NCI-H1048 (cell line): ENCODE measurements at places on chromosomes 16 and 17.

GRCh38 chr17:72488555-72489271 is 367.9 kb downstream of the SOX9 start:
- no peak for DNase-seq

- DNase-seq: no peak
Observed at GRCh38 chr17:1535737-1536136, 19.3 kb upstream of the INPP5K start.

- peak; percentile 70 for DNase-seq
Observed at GRCh38 chr17:41801374-41802271, 10.1 kb downstream of the P3H4 start.

- DNase-seq: no peak
Observed at GRCh38 chr17:71666047-71666446, 454.8 kb upstream of the SOX9 start.

DNA sequence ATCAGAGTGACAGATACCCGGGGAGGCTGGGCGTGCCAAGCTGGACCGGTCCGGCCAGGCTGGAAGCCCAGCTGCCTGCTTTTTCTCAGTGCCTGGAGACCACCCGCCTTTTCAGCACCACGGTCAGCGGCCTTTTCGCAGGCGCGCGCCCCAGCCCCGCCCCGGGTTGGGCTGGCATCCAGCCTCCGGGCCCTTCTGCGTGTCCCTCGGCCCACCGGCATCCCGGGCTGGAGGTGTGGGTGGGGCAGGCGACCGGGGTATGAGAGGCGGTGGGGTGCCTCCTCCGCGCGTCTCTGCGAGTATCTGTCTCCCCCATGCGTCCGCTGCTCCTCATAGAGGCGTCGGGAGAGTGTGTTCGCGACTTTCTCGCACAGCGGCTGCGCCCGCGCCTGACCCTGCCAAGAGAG is 102.5 kb downstream of the MRM1 start:
- peak; percentile 57 for DNase-seq

DNA sequence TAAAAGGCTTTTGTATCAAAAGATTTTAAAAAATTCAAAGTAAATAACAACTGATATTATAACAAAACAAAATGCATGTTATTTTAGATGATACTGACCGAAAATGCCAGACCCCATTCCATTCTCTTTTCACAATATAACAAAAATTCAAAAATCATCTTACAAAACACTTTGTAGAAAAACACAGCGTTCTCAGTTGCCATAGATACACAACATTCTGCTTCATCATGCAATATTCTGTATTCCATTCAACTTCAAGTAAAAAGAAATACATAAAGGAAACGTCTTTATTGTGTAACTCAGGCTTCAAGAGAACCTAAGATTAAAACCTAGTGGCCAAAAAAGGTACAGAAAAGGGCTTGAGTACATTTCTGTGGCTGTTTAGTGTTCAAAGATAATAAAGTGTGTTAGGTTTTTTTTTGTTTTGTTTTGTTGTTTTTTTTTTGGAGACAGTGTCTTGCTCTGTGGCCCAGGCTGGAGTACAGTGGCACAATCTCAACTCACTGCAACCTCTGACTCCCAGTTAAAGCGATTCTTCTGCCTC is 250.5 kb downstream of the CEP112 start:
- DNase-seq: no peak

GRCh38 chr16:85330694-85331188 is 218.5 kb upstream of the CIBAR2 start:
- no peak for DNase-seq

- DNase-seq: no peak
Observed at GRCh38 chr16:81567987-81568748, 123.6 kb downstream of the CMIP start.

DNA sequence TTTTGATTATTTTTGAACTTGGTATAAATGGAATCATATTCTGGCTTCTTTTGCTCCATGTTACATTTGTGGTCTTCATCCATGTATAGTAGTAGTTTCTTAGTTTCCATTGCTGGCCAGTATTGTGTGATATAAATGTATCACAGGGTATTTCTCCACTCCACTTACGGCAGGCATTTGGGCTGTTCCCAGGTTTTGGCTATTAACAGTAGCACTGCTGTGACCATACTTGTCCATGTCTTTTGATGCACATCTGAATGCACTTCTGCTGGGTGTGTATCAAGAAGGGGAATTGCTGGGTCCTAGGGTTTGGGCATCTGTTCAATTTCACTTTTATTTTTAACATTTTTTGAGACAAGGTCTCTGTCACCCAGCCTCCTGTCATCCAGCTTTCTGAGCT is 13.9 kb downstream of the NTN1 start:
- no peak for DNase-seq

DNA sequence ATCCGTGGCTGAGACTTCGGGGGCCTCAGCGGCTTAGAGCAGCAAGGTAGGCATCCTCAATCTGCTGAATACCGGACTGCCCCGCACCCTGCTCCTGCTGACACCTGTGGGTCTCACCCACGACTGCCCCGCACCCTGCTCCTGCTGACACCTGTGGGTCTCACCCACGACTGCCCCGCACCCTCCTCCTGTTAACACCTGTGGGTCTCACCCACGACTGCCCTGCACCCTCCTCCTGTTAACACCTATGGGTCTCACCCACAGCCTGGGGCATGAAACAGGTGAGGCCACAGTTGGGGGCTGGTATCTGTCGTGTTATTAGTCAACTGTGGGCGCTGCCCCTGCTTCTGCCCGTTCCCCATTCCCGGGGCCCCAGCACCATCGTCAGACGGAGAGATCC is 36.3 kb upstream of the PABPN1L start:
- DNase-seq: no peak

GRCh38 chr17:28744104-28744971 is 527 bp downstream of the TRAF4 start:
- no peak for DNase-seq

DNA sequence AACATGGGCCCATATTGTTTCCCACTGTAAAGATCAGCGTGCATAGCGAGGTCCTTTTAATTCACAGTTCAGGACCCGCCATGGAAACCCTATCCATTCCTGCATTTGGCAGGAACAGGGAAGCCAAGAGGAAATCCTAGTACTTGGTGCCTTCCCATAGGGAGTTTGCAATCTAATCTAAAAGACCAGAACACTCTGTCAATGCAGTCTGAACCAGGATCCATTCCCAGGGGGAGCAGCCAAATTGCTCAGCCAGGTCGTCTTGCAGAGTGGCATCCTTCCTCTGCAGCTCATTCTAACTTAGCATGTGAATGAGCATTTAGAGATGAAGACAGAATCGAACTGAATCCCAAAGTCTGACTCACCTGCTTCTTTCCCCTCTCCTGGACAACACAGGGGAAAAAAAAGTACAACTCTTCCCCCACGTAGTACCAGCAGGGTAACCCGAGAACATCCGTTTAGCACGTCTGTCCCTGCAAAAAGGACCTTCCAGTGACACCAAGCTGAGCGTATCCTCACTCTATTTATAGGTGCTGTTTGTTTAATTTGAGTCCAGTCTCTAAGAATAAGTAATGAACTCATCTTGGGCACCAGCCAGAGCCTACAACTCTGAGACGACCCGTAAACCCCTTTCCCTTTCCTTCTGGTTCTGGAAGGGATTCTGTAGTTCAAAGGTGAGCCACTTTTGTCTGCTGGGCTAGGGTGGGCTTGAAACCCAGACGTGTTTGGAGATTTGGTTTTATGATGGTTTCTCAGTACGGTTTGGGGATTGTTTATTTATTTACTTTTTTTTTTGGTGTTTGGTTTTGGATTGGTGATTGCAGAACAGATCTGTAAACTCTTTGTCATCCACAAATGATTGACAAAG is 74.5 kb downstream of the ERCC4 start:
- DNase-seq: no peak

DNA sequence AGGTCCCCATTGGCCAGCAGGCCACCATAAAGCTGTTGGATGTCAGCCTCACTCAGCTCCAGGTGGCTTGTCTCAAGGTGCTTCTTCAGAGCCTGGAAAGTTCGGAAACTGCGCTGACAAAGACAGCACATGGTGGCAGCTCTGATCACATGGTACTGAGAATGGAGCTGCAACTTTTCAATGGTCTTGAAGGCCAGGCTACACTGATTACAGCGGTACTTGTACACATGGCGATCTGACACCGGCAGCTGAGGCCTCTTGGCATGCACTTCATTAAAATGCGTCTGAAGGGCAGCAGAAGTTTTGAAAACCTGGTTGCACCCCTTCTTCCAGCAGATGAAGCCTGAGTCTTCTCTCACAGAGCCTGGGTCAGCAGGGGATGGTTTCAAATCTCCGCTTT is 249.7 kb downstream of the ZFHX3 start:
- no peak for DNase-seq

- no peak for DNase-seq
Observed at GRCh38 chr17:1454541-1454940, 1.5 kb downstream of the CRK start.

GRCh38 chr16:75000481-75001081 is 1.8 kb downstream of the ZNRF1 start:
- DNase-seq: no peak

GRCh38 chr17:62630365-62631085 is 3.1 kb downstream of the MRC2 start:
- DNase-seq: no peak

DNA sequence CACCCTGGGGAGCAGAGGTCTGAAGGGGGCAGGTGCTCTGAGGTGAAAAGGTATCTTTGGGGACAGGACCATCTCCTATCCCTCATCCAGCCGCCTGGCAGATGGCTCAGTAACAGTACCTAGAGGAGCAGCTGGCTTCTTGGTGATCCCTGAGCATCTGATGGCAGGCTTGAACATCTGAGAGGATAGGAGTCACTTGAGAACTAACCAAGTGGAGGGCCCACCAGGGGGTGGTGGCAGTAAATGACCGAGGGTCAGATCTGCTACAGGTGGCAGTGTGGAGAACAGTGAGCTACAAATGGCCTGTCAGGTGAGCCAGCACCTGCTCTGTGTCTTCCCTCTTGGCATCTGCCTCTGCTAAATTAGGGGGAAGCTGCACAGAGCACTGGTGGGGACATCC is 13.8 kb downstream of the HROB start:
- DNase-seq: no peak

GRCh38 chr16:56848029-56848936 is 16.7 kb upstream of the SLC12A3 start:
- no peak for DNase-seq

- no peak for DNase-seq
Observed at GRCh38 chr16:88886845-88887521, 20.5 kb upstream of the PABPN1L start.

DNA sequence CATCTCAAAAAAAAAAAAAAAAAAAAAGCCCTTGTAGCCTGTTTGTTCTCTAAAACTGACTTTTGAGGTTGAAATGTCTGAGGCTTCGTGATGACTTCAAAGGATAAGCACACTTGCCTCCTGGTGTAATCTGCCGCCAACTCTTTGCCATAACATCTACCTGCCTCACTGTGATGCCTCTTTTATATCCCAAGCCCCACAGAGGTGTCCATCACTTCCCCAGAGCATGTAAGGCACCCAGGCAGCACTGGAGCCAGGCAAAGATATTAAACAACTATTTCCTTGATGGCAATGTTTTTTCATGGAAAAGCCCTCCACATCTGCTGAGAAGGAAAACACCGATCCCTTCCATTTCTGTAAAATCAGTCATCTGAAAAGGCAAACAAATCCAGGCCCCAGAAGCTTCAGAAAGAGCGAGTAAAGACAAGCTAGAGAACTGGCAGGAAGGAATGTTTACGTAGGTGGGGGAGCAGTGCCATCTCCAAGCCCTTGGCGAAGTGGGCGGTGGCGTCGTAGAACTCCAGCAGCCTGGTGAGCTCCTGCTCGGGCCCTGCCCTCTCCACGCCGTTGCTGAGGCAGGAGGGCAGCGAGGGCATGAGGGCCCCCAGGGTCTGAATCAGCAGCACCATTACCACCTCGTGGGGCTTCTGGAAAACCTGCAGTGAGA is 28.6 kb downstream of the COG7 start:
- no peak for DNase-seq

DNA sequence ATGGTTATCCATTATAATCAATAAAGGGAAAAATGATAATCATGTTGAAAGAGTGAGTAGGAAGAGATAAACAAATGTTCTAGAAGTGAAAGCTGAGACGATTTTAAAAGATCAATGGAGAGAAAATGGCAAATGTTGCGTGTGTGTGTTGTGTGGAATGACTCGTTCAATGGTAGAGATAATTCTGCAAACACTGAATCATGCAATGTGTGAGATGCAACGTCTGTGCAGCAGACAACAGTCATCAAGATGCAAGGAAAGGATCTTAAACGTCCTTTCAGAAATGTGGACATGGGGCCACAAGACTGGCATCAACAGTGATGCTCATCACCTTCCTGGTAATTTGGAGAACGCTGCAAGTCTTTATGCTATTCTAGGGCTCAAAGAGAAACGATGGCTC is 124.4 kb downstream of the CDYL2 start:
- no peak for DNase-seq

DNA sequence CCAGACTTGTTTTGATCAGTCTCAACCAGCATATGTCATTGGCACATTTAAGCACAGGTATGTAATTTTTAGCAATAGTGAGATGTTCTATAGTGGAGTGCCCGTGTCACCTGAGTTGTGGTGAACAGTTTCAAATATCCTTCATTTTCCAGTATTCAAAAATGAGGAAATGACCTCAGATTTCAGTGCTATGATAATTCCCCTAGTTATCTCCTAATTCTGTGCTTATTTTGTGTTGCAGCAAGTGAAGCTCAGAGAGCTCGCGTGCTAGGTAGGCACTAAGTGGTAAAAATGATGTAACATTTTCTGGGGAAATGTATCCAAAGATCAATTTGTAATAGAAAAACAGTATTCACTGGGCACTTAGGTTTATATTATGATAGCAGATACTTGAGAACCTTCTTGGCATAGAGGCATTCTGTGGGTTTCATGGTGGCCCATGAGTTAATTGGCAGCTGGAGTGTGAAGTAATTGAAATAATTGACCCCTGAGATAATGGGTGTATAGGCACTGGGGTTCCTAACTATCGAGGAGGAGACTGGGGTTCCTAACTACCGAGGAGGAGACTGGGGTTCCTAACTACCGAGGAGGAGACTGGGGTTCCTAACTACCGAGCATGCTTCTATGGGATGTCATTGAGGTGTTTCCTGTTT is 159.1 kb downstream of the PRKCA start:
- no peak for DNase-seq

GRCh38 chr17:9219631-9220397 is 198.5 kb downstream of the NTN1 start:
- DNase-seq: no peak

GRCh38 chr16:1045310-1045992 is 27.1 kb upstream of the SSTR5 start:
- DNase-seq: no peak
